ENCODE measurements at places on chromosomes 13 and 19. TPM values are rescaled to one million over a fixed set of nuclear protein-coding genes. Genes with fewer than 3 reads are reported as not detected.

The SHISA7 gene
- not detected for total RNA-seq

The ALDH16A1 gene
- total RNA-seq: 11.5 TPM

The NTF4 gene
- total RNA-seq: not detected

The NTN5 gene
- total RNA-seq: not detected

The ZNF541 gene
- total RNA-seq: 0.47 TPM

The TBC1D4 gene
- 116 TPM for total RNA-seq

The GPR4 gene
- 4.8 TPM for total RNA-seq

The ZIC5 gene
- total RNA-seq: not detected

The KPNA3 gene
- total RNA-seq: 61.8 TPM

The HIPK4 gene
- total RNA-seq: not detected

The ERFL gene
- not detected for total RNA-seq

The STOML3 gene
- not detected for total RNA-seq

The APOE gene
- total RNA-seq: 18.9 TPM

The SMARCA4 gene
- 41.6 TPM for total RNA-seq

GRCh38 chr13:110555601-110556223, 5.8 kb downstream of the RAB20 start:
- DNase-seq: no peak

GRCh38 chr19:39966617-39967016, 4.3 kb upstream of the PSMC4 start:
- DNase-seq: no peak

GRCh38 chr19:15702534-15702930, 25.3 kb upstream of the OR10H2 start:
- peak; percentile 87 for DNase-seq

DNA sequence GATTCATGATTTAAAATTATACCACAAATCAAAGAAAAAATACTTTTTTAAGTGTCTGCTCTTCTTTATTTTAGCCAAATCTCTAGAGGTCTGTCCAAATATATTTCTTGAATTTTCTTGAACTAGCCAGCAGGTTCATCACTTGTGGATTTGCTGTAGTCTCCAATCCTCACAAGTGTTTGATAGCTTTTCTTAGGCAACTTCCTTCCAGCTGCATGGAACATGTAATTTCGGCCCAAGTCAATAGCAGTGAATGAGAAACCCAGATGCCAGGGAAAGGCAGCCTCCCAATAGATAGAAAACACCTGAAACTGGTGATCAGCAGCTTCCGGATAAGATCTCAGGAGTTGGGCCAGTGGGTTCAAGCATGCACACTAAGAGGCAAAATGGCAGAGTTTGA, 15.6 kb upstream of the RNASEH2B start:
- no peak for DNase-seq

DNA sequence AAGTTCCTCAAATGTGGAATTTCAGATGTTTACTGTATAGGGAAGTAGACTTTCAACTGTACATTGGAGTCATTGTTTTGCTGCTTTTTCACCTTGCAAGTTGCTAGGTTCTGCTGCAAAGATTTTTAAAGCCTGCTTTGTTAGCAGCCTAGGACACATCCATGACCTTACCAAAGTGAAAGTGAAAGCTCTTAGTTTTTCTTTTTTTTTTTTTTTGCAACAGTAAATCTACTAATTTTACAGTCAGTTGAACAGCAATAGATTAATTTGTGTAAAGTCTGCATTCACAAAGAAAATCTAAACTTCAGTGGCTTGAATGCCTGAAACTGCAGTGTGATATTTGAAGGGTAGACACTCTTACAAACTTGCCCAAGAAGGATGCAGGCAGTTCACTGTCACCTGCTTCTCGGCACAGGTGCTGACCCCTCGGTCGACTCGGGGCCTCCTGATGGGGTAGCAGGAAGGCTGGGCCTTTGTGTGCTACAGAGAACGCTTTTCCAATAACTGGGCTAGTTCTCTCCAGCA, 5.0 kb upstream of the MTIF3 start:
- DNase-seq: no peak

DNA sequence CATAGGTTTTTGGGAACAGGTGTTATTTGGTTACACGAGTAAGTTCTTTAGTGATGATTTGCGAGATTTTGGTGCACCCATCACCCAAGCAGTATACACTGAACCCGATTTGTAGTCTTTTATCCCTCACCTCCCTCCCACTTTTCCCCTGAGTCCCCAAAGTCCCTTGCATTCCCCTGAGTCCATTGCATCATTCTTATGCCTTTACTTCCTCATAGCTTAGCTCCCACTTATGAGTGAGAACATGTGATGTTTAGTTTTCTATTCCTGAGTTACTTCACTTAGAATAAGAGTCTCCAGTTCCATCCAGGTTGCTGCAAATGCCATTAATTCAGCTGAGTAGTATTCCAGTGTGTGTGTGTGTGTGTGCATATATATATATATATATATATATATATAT, 97.2 kb upstream of the EDNRB start:
- no peak for DNase-seq

GRCh38 chr13:33127009-33127551, 110.9 kb downstream of the KL start:
- peak; percentile 61 for DNase-seq

DNA sequence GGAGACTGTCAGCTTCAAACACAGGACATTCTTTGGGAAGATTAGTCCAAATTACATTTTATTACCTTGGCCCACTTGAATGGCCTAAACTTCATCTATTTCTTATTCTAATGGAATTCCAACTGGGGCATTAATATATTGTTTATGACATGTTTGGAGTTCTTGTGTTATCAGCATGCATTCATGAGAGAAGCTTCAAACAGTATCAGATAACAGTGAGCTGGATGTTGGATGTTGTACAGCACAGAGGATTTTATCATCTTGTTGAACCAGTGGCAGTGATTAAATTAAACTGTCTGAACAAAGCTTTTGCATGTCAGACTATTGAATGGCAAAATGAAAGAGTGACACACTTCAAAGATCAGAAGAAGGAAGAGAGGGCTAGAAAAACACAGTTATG, 50.0 kb downstream of the MZT1 start:
- DNase-seq: no peak

DNA sequence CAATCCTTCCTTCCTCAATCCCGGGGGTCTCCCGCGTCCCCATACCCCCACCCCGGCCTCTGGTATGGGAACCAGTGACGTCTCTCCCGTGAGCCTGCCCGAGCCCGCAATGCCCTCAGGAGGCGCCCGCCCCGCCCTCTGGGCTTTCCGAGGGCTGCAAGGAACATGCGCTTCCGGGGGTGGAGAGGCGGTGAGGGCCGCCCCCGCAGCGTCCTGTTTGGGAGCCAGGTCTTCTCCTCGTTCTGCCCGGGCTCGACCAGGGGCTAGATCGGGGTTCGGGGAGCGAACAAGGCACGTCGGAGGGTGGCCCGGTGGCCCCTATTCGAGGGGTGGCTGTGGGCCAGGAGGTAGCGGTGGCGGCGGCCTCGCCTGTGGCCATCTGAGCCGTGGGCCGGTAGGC, 6.6 kb upstream of the TEX101 start:
- DNase-seq: no peak

DNA sequence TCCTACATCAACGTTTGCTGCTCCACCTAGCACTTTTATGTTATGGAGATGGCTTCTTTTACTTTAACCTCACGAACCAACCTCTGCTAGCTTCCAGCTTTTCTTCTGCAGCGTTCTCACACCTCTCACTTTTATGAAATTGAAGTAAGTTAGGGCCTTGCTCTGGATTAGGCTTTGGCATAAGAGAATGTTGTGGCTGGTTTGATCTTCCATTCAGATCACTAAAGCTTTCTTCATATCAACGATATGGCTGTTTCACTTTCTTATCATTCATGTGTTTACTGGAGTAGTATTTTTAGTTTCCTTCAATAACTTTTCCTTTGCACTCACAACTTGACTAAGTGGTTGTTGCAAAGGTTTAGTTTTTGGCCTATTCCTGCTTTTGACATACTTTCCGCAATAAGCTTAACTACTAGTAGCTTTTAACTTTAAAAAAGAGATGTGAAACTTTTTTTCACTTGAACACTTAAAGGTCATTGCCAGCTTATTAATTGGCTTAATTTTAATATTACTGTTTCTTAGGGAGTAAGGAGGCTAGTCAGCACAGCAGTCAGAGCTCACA, 60.0 kb upstream of the SPRY2 start:
- no peak for DNase-seq

GRCh38 chr19:46210669-46211068, 18.9 kb upstream of the IGFL1 start:
- DNase-seq: no peak

DNA sequence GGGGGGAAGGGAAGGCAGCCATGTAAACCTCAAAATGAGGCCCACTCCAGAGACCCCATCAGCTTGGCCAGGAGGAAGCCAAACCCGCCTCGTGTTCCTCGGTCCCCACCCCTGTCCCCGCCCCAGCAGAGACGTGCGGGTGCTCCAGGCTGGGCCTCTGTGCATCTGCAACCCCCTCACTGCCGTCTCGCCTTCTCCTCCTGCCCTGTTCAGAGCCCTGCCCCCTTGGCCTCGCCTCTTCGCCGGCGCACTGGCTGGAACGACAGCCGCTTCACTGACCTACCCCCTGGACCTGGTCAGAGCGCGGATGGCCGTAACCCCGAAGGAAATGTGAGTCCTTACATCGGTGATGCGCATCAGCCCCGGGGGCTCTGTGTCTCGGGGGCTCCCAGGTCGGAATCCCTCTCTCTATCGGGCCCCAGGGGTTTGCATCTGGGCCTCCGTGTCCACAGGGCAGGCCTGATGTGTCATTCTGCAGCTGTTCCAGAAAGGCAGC, 32.2 kb downstream of the TMEM161A start:
- DNase-seq: peak; percentile 54

GRCh38 chr13:95642028-95642621, 2.4 kb downstream of the DZIP1 start:
- peak; percentile 69 for DNase-seq

GRCh38 chr13:59728896-59729545, 434.7 kb downstream of the DIAPH3 start:
- DNase-seq: no peak

DNA sequence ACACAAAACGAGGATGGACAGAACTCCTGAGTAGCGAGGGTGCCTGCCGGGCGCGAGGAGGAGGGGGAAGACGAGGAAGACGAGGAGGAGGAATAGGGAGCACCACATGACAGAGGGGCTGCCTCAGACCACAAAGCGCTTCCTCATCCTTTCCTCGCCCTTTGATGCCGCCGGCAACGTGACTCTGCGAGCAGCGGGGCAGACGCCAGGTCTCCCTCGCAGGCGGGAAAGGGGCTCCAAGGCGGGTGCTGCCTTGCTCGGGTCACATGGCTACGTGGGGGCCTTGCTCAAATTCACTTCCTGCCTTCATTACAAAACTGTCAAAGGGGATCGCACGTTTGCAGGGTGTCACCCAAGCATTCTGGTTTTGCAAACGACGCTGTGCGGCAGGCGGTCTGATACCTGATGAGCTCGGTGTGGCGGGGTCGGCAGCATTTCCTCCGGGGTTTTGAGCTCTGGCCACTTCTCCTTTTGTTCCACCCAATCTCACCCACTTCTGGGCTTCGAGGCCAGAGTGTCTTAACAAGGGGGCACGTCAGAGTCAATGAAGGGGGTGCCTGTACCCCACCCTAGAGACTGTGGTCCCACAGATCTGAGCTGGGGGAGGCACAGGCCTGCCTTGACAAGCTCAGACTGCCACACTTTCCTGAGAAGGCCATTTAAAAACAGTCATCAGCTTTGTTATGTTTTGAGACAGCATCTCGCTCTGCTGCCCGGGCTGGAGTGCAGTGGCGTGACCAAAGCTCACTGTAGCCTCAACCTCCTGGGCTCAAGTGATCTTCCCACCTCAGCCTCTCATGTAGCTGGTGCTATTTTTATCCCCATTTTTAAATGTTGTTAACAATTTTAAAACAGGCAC, 14.9 kb downstream of the MAP2K2 start:
- no peak for DNase-seq

GRCh38 chr19:14480700-14481079, 5.5 kb upstream of the PTGER1 start:
- DNase-seq: peak; percentile 6

GRCh38 chr19:10189616-10190015, 5.1 kb downstream of the DNMT1 start:
- DNase-seq: no peak

DNA sequence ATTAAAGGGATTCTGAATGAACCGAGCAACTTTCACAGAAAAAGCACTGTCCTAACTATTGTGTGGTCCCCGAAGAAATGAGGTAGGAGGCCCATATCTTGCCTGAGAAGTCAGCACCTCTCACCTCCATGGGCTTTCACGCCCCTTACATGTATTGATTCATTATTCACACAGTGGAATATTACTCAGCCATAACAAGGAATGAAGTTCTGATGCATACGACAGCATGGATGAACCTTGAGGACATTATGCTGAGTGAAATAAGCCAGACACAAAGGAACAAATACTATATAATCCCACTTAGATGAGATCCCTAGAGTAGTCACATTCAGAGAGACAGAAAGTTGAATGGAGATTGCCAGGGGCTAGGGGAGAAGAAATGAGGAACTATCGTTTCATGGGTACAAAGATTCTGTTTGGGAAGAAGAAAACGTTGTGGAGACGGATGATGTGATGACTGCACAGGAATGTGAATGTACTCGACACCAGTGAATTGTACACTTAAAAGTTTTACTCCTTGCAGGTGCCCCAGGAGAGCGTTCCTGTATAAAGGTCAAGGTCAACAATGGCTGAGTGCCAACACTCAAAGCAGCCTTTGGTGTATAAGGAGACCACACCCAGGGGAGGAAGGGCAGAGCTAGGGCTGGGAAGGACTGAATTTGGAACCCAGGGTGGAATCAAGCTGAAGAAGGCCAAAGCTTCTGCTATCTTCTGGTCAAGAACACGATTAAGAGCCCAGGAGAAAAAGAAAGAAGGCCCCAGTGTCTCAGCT, 22.5 kb downstream of the ZIC5 start:
- no peak for DNase-seq

- no peak for DNase-seq
Observed at GRCh38 chr13:109783447-109783814, 3.0 kb downstream of the IRS2 start.

GRCh38 chr13:44796597-44797490, 192.4 kb downstream of the NUFIP1 start:
- DNase-seq: no peak

DNA sequence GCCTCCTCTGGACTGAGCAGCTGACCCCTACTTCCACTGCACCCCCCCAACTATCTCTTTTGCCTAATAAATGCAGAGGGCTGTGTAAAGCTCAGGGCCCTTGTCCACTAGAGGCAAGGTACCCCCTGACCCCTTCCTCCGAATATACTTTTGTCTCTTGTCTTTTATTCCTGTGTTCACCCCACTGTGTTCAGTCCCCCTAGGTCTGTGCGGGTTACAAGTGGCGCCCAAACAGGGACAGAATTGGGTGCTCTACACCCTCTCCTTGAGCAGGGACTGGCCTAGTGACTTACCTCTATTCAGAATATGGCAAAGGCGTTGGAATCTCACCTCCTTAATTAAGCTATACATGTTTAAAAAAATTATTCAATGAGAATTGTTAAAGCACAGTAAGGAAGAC, 15.0 kb downstream of the ZNF350 start:
- DNase-seq: no peak

- no peak for DNase-seq
Observed at GRCh38 chr13:66159511-66159910, 1070.6 kb downstream of the PCDH9 start.
